ENCODE measurements at places on chromosomes 3 and 15. TPM values are rescaled to one million over a fixed set of nuclear protein-coding genes. Genes with fewer than 3 reads are reported as not detected.

SLC51B gene
- total RNA-seq = not detected

SLC12A1 gene
- not detected for total RNA-seq

TTC14 gene
- 53.1 TPM for total RNA-seq

MUC13 gene
- total RNA-seq = not detected

CMTM8 gene
- 9.0 TPM for total RNA-seq

ATP13A4 gene
- total RNA-seq = 5.1 TPM

MUC20 gene
- total RNA-seq = 3.4 TPM

FANCD2OS gene
- total RNA-seq = not detected

TEX9 gene
- total RNA-seq = 1.2 TPM

B3GNT5 gene
- total RNA-seq = 14.4 TPM

SI gene
- not detected for total RNA-seq

TRH gene
- total RNA-seq = not detected

PIF1 gene
- total RNA-seq = 33.3 TPM

WDR49 gene
- 0.14 TPM for total RNA-seq

CRELD1 gene
- 18.8 TPM for total RNA-seq

CYP1A2 gene
- total RNA-seq = not detected

GRCh38 chr15:68025835-68026424 lies 28.2 kb upstream of the PIAS1 start:
- no peak overlapping the region for H3K4me3 ChIP-seq
- H3K27me3 ChIP-seq = peaks cover 5% of the 10 kb centered on the region
- no peak overlapping the region for H3K27ac ChIP-seq

- no peaks in the 10 kb centered on the region for H3K27me3 ChIP-seq
- no peak overlapping the region for H3K4me3 ChIP-seq
- peak overlapping the region; percentile 27 for H3K27ac ChIP-seq
- no peaks in the 10 kb centered on the region for H3K36me3 ChIP-seq
- DNase-seq = no peak
These were observed 38.7 kb downstream of the C3orf38 start for GRCh38 chr3:88188436-88188835.

DNA sequence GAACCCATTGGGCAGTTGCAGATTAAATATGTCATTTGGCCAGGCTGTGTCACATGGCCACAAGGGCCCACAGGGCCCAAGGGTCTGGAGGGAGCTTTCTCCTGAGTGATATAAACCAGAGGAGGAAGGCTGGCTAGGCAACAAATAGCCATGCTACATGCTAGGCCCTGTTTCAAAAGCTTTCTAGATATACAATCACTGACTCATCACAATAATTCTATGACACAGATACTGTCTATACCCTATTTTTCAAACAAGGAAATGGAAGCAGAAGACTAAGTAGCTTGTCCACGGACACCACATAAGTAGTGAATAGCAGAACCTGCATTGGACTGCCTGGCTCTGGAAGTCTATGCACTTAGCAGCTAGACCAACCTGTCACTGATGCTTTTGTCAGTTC lies 625.4 kb downstream of the NTRK3 start:
- no peaks in the 10 kb centered on the region for H3K27me3 ChIP-seq
- no peak overlapping the region for H3K27ac ChIP-seq
- no peaks in the 10 kb centered on the region for H3K36me3 ChIP-seq
- H3K4me1 ChIP-seq = no peaks in the 10 kb centered on the region

GRCh38 chr3:193996221-193996620 lies 139.7 kb upstream of the HES1 start:
- no peak overlapping the region for H3K27ac ChIP-seq
- no peak overlapping the region for H3K4me3 ChIP-seq

- H3K27ac ChIP-seq = no peak overlapping the region
- no peak for DNase-seq
- H3K36me3 ChIP-seq = no peaks in the 10 kb centered on the region
- H3K4me3 ChIP-seq = no peak overlapping the region
- H3K27me3 ChIP-seq = peaks cover 4% of the 10 kb centered on the region
These were observed 183.5 kb downstream of the TJP1 start for GRCh38 chr15:29638781-29639180.

- peaks cover 72% of the 10 kb centered on the region for H3K4me1 ChIP-seq
- peaks cover 20% of the 10 kb centered on the region for H3K36me3 ChIP-seq
- peak overlapping the region; percentile 98 for H3K4me3 ChIP-seq
- DNase-seq = no peak
- H3K27me3 ChIP-seq = no peaks in the 10 kb centered on the region
- peak overlapping the region; percentile 98 for H3K27ac ChIP-seq
These were observed 2.8 kb downstream of the BTLA start for GRCh38 chr3:112496366-112497067.

DNA sequence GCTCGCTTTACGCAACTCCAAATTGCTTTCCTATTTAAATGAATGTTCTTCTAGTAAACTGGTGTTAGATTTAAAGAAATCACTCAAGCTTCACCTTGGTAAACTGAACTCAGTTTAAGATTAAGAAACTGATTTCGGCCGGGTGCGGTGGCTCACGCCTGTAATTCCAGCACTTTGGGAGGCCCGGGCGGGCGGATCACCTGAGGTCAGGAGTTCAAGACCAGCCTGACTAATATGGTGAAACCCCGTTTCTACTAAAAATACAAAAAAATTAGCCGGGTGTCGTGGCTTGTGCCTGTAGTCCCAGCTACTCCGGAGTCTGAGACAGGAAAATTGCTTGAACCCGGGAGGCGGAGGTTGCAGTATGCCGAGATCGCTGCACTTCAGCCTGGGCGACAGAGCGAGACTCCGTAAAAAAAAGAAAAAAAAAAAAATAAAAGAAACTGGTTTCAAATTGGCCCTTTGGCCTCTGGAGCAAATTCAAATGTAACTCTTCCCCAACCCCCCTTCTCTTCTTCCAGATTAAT lies 1.7 kb downstream of the SKIL start:
- H3K4me3 ChIP-seq = peak overlapping the region; percentile 88
- H3K36me3 ChIP-seq = peaks cover 12% of the 10 kb centered on the region
- peak overlapping the region; percentile 74 for H3K27ac ChIP-seq
- H3K4me1 ChIP-seq = peaks cover 54% of the 10 kb centered on the region

- no peak for DNase-seq
- H3K36me3 ChIP-seq = no peaks in the 10 kb centered on the region
- H3K4me1 ChIP-seq = peaks cover 26% of the 10 kb centered on the region
These were observed 36.4 kb downstream of the CCDC80 start for GRCh38 chr3:112604536-112604935.

DNA sequence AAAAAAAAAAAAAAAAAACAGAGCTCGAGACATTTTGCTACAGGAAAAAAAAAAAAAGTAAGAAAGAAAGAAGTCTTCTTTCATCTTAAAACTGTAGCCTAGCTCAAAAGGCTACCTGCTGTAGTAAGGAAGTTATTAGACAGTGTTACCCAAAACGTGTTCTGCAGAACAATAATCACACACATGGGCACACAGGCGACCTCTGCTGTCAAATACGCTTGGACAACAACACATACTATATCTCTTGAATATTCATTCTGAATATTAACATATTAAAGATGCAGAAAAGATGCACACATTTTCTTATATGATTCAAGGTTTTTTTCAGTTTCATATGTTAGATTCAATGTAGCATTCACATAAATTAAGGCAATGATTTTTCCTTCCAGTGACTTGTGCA lies 215.8 kb downstream of the ROBO1 start:
- H3K36me3 ChIP-seq = no peaks in the 10 kb centered on the region
- DNase-seq = no peak
- H3K4me1 ChIP-seq = no peaks in the 10 kb centered on the region
- H3K27me3 ChIP-seq = no peaks in the 10 kb centered on the region
- no peak overlapping the region for H3K27ac ChIP-seq
- no peak overlapping the region for H3K4me3 ChIP-seq

- no peak for DNase-seq
- no peak overlapping the region for H3K4me3 ChIP-seq
- H3K27ac ChIP-seq = no peak overlapping the region
- no peaks in the 10 kb centered on the region for H3K27me3 ChIP-seq
- H3K36me3 ChIP-seq = peaks cover 32% of the 10 kb centered on the region
- H3K4me1 ChIP-seq = peaks cover 41% of the 10 kb centered on the region
These were observed 22.4 kb downstream of the ARL8B start for GRCh38 chr3:5144316-5144994.

- H3K27me3 ChIP-seq = peaks cover 6% of the 10 kb centered on the region
- peaks cover 56% of the 10 kb centered on the region for H3K4me1 ChIP-seq
- H3K36me3 ChIP-seq = no peaks in the 10 kb centered on the region
- peak overlapping the region; percentile 29 for H3K4me3 ChIP-seq
- peak; percentile 75 for DNase-seq
- no peak overlapping the region for H3K27ac ChIP-seq
These were observed 14.5 kb downstream of the RLBP1 start for GRCh38 chr15:89206908-89207331.

GRCh38 chr3:196121066-196121465 lies 39.2 kb upstream of the TFRC start:
- H3K4me1 ChIP-seq = peaks cover 35% of the 10 kb centered on the region
- no peaks in the 10 kb centered on the region for H3K36me3 ChIP-seq
- no peak for DNase-seq
- H3K27ac ChIP-seq = no peak overlapping the region
- no peaks in the 10 kb centered on the region for H3K27me3 ChIP-seq

GRCh38 chr3:129023909-129024308 lies 22.8 kb downstream of the EFCC1 start:
- peaks cover 11% of the 10 kb centered on the region for H3K4me1 ChIP-seq
- no peak overlapping the region for H3K27ac ChIP-seq
- H3K27me3 ChIP-seq = no peaks in the 10 kb centered on the region
- H3K4me3 ChIP-seq = no peak overlapping the region
- no peaks in the 10 kb centered on the region for H3K36me3 ChIP-seq

- peaks cover 15% of the 10 kb centered on the region for H3K4me1 ChIP-seq
- H3K27ac ChIP-seq = no peak overlapping the region
- no peak for DNase-seq
These were observed 135.1 kb upstream of the ICE2 start for GRCh38 chr15:60614028-60614427.

DNA sequence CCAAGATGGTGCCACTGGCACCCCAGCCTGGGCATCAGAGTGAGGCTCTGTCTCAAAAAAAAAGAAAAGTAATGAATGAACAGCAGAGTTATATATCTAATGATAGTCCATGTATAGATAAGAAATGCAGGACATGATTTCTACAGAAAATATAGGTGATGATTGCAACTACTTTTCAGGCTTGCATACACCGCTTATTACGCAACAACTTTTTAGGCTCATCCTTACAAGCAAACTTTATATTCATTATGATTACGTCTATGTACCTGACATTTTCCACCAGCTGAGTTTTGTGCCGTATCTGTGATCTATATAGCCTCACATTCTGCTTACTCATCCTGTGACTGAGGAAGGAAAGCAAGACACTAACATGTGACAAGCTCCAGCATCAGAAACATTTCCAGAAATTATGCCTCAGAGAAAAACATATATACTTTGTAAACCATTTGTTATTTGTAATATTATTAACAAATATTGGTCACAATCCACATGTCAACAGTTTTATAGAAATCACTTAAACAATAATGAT lies 906.3 kb downstream of the ZPLD1 start:
- no peak overlapping the region for H3K4me3 ChIP-seq
- H3K27ac ChIP-seq = no peak overlapping the region
- H3K27me3 ChIP-seq = no peaks in the 10 kb centered on the region
- no peaks in the 10 kb centered on the region for H3K4me1 ChIP-seq

GRCh38 chr3:185661772-185662171 lies 75.7 kb downstream of the SENP2 start:
- no peak for DNase-seq
- H3K27ac ChIP-seq = no peak overlapping the region
- no peak overlapping the region for H3K4me3 ChIP-seq

GRCh38 chr3:194205675-194206133 lies 69.8 kb downstream of the HES1 start:
- DNase-seq = peak; percentile 8
- no peaks in the 10 kb centered on the region for H3K36me3 ChIP-seq
- H3K4me3 ChIP-seq = peak overlapping the region; percentile 27
- H3K4me1 ChIP-seq = peaks cover 47% of the 10 kb centered on the region

DNA sequence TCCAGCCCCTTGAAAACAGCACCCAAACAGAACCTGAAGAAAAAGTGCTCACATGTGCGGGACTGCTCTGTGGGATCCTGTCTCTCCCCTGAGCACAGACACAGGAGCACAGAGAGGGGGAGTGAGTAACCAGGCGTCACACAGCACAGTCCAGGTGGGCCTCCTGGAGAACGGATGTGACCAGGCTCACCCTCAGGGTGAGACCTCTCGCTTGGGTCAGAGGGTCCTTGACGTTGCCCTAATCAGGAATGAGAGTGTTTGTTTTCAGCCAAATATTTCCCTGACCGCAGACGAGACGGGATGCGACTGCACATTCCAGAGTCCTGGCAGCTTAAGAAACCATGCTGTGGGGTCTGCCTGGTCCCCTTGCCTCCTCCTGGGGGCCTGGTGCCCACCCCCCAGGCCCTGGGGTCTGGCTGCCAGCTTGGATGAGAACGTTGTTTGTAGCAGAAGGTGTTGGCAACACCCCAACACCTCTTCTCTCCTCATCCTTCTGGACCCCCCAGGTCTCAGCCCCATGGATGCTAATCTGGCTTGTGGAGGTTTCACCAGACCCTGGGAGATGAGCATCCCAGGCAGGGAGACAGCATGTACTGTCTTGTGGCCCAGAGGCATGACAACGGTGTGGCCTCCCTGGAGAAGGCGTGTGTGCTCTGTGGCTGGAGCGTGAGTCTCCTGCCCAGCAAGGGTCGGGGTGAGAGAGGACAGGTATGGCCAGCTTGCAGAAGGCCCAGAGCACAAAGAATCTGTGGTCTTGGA lies 42.1 kb upstream of the SLC6A6 start:
- no peaks in the 10 kb centered on the region for H3K4me1 ChIP-seq
- H3K36me3 ChIP-seq = no peaks in the 10 kb centered on the region
- H3K4me3 ChIP-seq = no peak overlapping the region
- no peak for DNase-seq
- no peak overlapping the region for H3K27ac ChIP-seq
- no peaks in the 10 kb centered on the region for H3K27me3 ChIP-seq

- H3K27ac ChIP-seq = no peak overlapping the region
- H3K4me1 ChIP-seq = peaks cover 10% of the 10 kb centered on the region
- H3K27me3 ChIP-seq = no peaks in the 10 kb centered on the region
- DNase-seq = peak; percentile 18
- H3K4me3 ChIP-seq = no peak overlapping the region
These were observed 51.6 kb upstream of the CP start for GRCh38 chr3:149273096-149273751.

DNA sequence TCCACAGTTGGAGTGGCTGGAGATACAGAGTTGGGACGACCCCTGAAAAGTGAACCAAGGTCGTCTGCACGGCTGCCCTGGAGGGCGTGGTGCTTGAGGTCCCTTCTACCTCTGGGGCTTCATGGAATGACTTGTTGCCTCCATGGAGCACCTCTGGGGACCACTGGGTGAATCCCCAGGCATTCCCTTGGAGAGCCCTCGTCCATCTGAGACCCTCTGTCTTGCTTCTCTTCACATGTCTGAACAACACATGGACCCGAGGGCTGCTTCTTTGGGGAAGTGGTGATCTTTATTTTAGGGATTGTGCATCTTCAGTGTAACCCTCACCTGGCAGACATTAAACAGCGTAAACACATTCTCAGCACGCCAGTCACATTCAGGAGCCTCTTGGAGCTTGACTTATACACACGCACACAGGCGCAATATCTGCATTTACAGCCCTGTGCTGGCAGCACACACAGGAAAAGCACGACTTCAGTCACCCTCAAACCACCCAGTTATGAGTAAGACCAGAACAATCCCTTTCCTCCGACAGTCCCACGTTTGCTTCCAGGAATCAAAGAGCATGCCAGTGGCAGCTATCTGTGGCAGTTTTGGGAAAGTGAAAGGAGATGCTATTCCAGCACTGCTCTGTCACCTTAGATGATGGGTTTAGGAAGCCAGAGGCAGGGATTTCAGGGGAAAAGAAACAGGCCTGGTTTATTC lies 12.6 kb downstream of the FAM107A start:
- peaks cover 5% of the 10 kb centered on the region for H3K4me1 ChIP-seq
- H3K36me3 ChIP-seq = no peaks in the 10 kb centered on the region
- no peak overlapping the region for H3K27ac ChIP-seq
- no peak overlapping the region for H3K4me3 ChIP-seq

Measured in activated T-cell treated with anti-CD3 and anti-CD28 coated beads, Interleukin-2, amount 50 U/mL, for 72 hours (primary cell).